AML-193 (cell line): ENCODE measurements at places on chromosomes 16 and 17.
A peak's percentile ranks its signal among the peaks of the same experiment; 100 is the strongest.

DNA sequence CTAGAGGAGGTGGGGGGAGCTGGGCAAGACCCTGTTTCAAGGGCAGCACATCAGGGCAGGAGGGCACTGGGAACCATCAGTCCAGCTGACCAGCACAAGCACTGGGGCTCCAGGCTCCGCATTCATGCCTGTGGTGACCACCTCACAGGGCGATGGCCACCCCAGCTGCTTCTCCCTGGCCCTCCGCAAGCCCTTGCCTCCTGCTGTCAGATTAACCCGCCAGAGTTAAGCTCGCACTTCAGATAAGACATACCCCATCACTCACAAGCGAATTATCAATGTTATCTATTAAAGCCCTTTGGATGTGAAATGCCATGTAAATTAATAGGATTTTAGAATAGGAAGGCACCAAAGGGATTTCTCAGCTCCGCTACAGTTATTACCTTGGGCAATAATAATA is 105.0 kb downstream of the CCDC182 start:
- DNase-seq = no peak

DNA sequence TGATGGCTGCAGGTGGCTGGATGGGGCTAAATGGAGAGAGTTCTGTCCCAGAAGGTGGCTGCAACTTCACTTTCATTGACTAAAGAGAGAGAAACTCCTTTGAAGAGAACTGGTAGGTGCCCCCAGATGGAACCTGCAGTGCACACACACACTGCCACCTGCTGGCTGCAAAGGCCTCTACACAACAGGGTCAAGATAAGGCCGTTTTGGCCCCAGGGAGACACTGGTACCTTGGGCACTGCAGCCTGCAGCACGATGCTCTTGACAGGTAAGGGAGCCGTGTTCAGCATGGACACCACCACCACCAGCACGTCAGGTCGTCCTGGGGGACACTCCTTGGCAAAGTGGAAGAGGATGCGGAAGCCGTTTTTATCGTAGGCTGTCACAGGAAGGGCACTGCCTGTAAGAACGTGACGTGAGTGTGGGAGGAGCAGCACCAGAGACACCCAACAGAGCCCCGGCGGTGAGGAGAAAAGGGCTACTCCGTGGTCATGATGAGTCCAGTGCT is 22.7 kb downstream of the GGA3 start:
- peak; percentile 82 for DNase-seq

GRCh38 chr17:1108765-1109605 is 70.8 kb downstream of the ABR start:
- peak; percentile 7 for DNase-seq

GRCh38 chr16:67190041-67190440 is at the start of gene EXOC3L1:
Gene EXOC3L1 (minus strand): TSS chr16:67190136. CDS start chr16:67189676, 460 bp downstream.
- no peak for DNase-seq

GRCh38 chr16:80058214-80058613 is 457.7 kb upstream of the MAF start:
- DNase-seq = no peak
